Right forelimb (tissue), 1 donor: ENCODE measurements at places on chromosomes 6 and 20.

- no peak for DNase-seq
Measured at GRCh38 chr6:137145421-137145820, 28.0 kb downstream of the IL22RA2 start.

GRCh38 chr6:10621213-10621612, 73.2 kb downstream of the C6orf52 start:
- no peak for DNase-seq

GRCh38 chr6:104604685-104605084, 255.0 kb downstream of the HACE1 start:
- DNase-seq: no peak

DNA sequence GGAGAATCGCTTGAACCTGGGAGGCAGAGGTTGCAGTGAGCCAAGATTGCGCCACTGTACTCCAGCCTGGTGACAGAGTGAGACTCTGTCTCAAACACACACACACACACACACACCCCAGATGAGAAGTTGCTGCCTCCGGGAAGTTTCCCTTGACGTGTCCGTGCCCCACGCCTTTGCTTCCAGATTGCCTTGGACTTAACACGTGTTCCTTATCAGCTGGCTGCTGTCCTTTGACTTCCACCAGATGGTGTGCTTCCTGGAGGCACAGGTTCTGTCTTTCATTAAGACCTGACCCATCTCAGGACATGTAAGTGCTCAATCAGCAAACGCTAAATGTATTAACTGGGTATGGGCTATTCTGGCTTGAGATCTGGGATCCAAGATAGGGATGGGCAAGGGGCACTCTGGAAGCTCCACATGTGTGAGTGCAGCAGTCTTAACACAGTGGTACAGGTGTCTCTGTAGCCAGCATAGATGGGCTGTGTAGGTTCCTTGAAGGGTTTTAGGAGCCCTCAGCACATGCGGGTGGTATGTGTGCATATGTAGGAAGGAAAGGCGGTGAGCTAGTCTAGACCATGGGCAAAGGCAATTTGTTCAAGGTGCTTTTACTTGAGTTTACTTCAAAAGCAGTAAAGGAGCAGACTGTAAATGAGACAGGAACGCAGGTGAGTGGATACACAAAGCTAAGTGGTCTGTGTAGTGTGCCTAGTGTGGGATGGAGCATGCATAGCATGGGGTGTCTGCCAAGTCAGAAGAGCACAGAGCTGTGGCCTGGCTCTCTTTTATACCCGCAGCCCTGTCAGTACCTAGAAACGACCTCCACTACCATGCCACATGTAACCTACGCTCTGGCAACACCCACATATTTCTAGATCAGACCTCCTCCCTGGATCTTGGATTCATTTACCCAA, 11.6 kb downstream of the PIGT start:
- DNase-seq: no peak

DNA sequence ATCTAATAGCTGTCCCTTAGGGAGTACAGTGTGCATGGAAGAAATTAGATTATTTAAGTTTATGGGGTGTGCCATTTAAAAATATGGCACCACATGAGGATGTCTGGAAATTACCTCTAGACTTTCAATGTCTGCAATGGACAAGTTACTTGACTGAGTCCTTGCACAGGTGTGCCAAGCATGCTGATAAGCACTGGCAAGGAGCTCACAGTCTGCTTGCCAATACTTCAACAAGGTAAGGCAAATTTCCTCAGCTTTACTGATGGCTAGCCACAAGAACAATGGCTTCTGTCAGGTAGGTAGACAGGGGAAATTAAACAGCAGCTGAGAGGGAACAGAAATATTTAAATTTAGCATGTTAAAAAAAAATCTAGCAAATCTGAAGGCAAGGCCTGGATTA, 91.1 kb upstream of the TRAF3IP2 start:
- no peak for DNase-seq

DNA sequence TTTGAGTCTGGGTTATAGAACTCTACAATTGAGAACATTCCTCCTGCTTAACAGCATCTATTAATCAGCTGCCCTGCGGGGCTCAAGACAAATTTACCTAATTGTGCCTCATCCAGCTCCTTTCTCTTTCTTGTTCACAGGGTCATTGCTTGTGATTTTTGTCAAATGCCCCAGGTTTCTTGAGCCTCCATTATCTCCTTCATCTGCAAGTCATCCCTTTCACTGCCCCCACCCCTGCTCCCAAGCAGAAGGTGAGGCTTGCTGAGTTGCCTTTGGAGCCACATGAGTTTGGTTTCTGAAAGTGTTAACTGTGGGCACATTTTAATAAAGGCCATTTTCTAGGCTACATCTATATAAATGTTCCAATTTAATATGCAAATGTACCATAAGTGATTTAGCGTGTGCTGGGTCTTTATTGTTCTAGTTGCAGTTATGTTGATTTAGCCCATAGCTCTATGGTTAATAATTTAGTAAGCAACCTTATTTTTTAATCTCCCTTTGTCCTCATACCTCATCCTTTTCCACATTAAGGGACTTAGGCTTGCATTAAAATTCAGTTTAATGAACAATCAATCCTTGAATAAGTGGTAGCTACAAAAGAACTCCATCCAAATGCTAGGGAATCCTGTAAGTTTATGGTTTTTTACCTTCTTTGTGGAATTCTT, 56.1 kb downstream of the VSTM2L start:
- no peak for DNase-seq

- DNase-seq: no peak
Measured at GRCh38 chr6:13351271-13351670, 22.9 kb upstream of the TBC1D7 start.

DNA sequence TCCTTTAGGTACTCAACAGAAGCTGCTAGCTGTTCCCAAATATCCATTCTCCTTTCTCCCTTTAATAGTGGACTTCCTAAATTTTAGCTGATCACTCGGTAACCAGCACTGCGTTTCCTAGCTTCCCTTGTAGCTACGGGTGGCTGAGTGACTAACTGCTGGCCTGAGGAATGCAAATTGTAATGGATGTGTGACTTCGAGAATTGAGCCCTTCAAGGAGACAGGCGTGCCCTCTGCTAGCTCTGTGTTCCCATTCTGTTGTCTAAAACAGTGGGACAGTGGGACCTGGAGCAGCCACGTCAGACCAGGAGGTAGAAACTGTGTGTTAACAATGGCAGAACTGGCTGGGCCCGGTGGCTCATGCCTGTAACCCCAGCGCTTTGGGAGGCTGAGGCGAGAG, 56.5 kb downstream of the SCML4 start:
- DNase-seq: no peak

- no peak for DNase-seq
Measured at GRCh38 chr20:63315731-63316491, 22.9 kb downstream of the COL20A1 start.
